CD4-positive, alpha-beta T cell (primary cell): ENCODE measurements at places on chromosomes 12 and 14. TPM values are rescaled to one million over a fixed set of nuclear protein-coding genes. Genes with fewer than 3 reads are reported as not detected.

KIF26A gene
- 0.25 TPM for total RNA-seq

PRKD1 gene
- total RNA-seq = not detected

DNA sequence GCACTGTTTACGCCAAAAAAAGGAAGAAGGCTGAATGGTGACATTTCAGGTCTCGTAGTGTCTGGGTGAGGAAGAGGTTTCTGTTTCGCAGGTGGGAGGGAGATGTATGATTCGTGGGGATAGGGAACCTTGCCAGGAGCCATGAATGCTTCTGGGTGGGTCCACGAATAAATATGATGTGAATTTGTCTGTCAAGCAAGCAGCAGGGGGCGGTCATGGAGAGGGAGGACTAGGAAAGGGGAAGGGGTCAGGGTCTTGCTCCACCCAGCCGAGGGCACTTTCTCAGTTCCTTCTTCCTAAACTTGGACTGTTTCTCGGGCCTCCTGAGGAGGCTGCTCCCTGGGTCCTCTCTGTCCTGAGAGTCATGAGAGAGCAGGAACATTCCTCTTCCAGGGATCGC, 72.5 kb downstream of the LGMN start:
- no peak for DNase-seq

CCDC63 gene
- total RNA-seq = not detected

GRCh38 chr14:21723431-21724045, 49.9 kb upstream of the OR4E1 start:
- DNase-seq = peak; percentile 46

RIMBP2 gene
- total RNA-seq = not detected
